ENCODE measurements at places on chromosomes 13 and 19.
A peak's percentile ranks its signal among the peaks of the same experiment; 100 is the strongest.

DNA sequence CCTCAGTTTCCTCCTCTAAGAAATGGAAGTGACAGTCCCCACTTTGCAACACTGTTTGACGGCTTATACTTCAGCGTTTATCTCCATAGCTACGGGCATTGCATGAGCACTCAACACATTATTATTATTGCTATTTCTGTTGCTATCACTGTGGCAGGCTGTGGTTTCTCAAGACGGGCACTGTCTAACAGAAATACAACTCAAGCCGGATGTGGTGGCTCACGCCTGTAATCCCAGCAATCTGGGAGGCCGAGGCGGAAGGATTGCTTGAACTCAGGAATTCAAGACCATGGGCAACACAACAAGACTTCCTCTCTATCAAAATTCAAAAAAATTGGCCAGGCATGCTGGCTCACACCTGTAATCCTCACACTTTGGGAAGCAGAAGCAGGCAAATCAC is 4.9 kb upstream of the ZSWIM4 start:
- no peak for DNase-seq

DNA sequence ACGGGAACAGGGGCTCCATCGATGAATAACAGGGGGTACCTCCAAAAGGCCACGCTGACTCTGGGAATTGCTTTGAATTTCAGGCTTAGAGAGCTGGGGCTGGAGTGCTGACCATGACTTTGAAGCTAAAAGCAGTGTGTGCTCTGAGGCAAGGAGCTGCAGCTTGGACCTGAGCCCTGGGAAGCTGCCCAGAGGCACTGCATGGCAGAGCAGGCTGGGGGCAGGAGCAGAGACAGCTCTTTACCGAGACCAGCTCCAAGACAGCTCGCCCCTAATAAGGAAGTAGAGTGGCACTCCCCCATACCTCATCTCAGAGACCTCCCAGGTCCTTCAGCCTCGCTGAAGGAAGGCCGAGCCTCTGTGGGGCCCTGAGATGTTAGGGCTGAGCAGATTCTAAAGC is 200.2 kb downstream of the COL4A1 start:
- DNase-seq: no peak

- DNase-seq: peak; percentile 25
Measured at GRCh38 chr19:34428549-34429285, 536 bp downstream of the UBA2 start.

- DNase-seq: no peak
Measured at GRCh38 chr13:67015976-67016600, 214.0 kb downstream of the PCDH9 start.

- DNase-seq: no peak
Measured at GRCh38 chr19:53953383-53953782, 9.4 kb upstream of the CACNG8 start.

Data from activated CD8-positive, alpha-beta memory T cell treated with anti-CD3 and anti-CD28 coated beads for 1 hour (primary cell).